ENCODE measurements at places on chromosomes 16 and 17.

DNA sequence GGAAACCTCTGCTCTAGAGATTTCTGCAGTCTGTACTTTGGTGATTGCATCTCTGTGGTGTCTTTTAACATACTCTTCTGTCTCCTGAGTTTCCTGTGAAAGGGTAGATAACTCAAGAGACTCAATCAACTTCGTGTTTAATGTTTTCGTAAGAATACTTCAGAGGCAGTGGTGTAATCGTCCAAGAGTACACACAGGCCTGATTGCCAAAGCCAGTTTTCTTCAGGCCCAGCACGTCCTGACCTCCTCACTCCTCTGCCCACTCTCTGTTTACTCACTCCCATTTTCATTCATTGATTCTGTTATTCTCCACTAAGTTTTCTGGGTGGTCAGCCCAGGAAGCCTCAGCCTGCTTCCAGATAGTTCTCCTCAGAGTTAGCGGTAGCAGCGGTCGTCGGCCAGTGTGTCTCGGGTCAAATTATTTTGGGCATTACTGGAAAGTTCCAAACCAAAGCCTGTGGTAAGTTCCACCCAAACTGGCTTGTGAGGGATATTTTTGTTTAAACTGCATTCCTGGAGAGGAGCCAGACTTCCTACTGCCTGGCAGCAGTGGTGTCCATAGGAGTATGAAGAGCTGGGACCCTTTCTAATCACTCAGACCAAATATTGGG lies 293.2 kb downstream of the WWOX start:
- no peak for DNase-seq

GRCh38 chr16:87575027-87575804 lies 27.1 kb upstream of the JPH3 start:
- no peak for DNase-seq

DNA sequence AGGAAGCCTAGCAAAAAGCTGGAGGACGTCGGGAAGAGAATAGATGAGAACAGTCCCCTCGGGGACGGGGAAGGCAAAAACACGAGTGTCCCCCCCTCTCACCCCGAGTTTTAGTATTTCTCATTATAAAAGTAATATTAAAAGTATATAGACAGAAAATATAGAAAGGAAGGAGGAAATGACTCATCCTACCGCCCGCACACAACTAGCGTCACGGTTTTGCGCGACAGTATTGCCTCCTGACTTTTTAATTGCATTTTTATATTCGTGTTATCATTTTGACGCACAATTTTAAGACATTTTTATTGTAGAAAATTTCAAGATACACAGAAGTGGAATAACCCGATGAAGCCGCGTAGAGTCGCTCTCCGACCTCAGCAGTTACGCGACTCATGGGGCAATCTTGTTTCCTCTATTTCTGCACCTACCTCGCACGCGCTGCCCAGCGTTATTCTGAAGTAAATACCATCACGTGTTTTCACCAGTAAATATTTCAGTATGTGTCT lies 652 bp upstream of the SLC25A19 start:
- DNase-seq = no peak

GRCh38 chr16:84252184-84252583 lies 12.4 kb upstream of the KCNG4 start:
- no peak for DNase-seq

DNA sequence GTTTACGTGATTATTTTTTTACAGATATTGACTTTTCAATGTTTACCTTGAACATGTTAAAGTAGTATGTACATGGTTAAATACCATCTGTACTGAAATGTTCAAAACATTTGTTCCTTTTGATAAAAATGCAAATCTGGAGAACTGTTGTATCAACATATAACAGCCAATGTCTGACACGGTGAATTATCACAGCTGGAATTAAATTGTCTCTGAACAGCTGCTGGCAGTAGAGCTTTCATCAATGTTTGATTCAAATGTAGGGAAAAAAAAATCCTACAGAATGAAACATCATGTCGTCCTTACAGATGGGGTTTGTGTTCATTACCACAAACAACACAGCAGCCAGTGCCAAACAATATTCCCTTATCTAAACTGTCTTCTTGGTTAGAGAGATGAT lies 79.9 kb downstream of the TOX3 start:
- no peak for DNase-seq

DNA sequence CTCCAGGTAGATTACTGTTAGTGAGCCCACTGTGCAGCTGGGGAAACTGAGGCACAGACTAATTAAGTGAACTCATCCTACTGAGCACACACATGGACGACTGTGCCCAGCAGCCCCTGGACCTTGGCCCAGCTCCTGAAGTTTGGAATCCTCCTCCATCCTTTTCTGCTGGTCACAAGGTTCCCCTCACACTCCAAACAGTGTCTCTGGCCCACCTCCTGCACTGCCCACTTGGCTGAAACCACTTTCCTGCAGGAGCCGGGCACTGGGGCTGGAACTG lies 3.6 kb downstream of the RHBDF2 start:
- no peak for DNase-seq

GRCh38 chr16:77212741-77213541 lies 13.7 kb downstream of the SYCE1L start:
- no peak for DNase-seq

DNA sequence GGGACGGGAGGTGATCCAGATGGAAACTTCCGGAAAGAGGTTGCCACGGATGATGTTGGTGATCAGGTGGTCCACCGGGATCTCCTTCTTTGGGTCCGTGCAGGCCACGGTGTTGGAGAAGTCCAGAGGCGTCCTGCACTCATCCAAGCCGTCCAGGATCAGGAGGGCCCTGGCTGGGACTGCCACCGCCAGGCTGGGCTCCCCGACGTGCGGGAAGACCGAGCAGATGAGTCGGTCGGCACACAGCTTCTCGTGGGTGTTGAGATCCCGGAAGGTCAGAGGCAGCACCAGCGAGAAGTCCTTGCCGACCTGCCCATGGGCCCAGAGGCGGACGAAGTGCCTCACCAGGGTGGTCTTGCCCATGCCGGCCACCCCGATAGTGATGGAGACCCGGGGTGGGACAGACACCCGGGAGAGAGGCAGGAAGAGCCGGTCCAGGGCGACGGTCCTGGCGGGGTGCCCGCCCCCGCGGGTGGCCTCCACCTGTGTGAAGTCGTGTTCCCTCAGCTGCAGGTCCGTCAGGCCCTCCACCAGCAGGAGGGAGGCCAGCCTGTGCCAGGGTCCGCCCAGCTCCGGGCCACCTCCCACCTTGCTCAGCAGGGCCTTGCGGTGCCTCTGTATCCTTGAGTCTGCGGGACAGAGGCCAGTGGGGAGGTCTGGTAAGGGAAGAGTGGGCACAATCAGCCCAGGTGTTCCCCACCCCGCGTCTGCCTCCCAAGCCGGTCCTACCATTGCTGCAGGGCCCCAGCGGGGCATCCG lies 12.9 kb downstream of the NLRC3 start:
- no peak for DNase-seq

GRCh38 chr17:16495980-16496819 lies 4.2 kb upstream of the LRRC75A start:
- no peak for DNase-seq

GRCh38 chr17:39794249-39794970 lies 56.7 kb downstream of the GRB7 start:
- DNase-seq = no peak

DNA sequence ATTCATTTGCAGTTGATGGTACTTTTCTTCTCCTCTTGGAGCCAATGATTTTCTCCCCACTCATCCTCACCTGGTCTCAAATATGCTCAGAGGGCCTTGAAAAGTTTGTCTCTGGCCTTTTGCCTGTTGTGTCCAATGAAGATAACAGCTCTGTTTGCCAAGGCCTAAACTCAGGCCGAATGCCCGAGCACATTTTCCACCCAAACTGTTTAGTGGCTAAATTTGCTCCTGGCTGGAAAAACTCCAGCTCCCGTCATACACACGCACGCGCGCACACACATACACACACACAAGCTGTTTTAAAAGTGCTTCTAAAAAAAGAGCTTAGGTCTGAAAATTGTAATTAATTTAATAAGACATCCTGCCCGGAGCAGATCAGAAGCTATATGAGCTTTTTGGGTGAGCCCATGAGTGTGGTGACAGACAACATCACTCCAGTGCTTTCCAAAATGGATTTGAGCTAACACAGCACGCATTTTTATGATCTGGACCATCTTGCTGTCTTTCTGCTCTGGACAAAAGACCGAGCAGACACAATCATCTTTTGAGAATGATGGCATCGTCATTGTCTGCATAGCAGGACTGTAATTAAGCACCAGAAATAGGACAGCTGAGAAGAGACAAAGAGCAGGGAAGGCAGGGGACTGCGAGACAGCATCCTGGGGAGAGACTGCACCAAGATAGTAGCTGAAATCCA lies 48.9 kb downstream of the IRX6 start:
- DNase-seq = no peak

DNA sequence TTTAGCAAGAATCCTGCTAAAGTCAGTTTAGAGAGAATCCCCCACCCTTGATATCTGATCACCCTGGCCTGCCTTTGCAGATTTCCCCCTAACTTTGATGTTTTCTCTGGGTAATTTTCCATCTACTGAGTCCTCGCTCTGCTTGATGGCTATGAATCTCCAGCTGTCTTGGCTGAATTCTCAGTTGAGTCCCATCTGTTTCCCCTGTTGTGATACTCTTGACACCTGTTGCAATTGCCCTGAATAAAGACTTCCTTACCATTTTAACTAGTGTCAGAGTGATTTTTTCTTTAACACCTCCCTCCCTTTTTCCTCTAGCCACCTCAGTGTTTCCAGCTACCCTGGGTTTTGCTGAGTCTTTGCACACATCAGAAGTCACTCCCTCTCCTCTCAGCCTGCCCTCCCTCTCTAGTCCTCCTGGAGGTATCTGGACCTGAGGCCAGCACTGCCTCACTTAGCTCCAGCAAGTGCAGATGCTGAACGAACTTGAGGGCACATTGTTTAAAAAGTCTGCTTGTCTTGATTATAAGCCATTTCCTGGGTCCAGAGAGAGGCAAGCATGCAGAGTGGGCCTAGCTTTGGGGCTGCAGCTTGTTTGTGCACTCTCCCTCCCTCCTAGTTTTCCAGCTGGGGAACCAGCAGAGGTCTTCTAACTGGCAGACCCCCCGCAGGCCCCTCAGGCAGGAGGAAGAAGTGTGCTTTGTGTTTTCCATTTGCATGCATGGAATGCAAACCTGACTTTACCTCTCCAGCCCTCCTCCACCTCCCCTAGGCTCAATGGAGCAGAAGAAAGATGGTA lies 33.2 kb downstream of the SPACA3 start:
- no peak for DNase-seq

DNA sequence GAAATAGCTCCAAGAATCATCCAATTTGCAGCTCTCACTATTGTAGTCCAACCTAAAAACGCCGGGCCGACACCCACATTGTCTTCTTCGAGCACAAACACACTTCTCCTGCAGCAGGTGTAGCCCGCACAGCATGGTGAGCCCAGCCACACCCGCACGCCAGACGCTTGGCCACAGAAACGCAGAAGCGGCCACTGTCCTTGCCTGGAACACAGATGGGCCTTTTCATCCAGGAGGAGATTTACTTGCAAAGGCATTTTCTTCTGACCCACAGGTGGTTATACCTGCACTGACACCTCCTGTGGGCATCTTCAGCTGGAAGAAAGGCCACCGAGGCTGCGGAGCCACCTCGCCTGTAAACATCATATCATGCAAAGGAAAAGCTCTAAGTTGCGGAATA lies 98.4 kb downstream of the ADCY9 start:
- DNase-seq = no peak

DNA sequence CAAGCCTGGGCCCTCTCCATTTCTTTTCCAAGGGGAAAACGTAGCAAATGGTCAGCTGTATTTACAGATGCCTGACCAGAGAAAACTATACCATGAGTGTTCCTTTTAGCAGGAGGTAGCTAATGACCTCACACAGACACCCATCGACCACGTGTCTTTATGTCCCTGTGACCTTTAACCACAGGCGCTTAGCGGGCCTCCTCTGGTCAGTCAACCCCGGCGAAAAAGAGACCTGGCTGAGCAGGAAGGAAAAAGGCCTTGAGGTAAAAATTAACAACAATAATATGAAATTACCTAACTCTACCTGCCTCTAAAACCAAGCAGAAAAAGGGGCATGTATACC lies 9.1 kb downstream of the NUDT16L1 start:
- DNase-seq = no peak

DNA sequence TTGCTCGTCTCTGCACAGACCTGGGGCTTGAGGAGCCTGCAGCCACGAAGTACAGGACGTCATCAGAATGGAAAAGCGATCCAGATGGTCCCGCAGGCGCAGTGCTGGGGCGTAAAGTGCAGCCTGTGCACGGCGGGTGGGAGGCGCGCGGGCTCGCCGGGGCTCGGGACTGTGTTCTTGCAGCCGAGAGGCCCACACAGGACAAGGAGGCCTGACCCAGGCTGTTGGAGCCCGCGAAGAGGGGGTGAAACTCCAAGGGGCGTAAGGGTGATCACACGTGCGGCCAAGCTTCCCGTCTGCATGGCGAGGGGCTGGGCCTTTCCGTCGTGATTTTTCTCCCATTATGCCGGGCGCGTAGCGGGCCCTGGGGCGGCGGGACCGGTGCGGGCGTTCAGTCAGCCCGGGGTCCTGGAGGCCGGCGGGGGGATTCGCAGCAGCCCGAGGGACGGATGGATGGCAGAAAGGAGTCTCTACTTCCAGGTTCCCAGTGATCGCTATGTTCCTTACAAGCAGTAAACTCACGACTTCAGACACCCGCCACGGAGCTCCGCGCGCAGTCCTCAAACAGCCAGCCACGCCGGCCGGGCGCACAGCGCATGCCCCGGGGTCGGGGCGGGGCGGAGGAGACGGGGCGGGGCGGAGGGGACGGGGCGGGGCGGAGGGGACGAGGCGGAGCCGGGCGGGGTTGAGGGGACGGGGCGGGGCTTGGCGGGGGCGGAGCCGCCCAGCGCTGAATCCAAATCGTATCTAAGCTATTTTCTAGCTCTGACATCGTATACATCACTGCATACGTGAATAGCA lies 141.0 kb upstream of the KCNJ18 start:
- DNase-seq = peak; percentile 74

GRCh38 chr17:29589524-29590410 lies at the start of gene GIT1:
Gene GIT1 (minus strand): TSS chr17:29589648. CDS start chr17:29589378, 270 bp downstream.
- peak; percentile 66 for DNase-seq

DNA sequence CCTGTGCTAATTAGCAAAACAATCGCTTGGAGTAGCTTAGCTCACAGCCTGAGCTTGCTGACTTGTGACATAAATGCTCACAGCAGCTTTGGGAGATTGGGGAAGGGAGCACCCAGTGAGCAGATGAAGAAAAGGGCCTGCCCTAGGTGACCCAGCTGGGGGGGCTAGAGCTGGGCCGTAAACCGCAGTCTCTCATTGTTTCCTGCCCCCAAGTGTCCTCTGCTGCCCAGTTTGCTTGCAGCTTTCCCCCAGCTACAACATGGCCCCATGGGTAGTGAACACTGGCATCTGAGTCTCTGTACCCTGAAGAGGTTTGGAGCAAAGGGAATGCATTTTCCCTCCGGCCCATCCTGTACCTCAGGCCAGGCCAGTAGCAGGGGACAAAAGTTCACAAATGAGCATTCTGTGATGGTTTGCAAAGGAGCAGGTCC lies 349.4 kb downstream of the SLC39A11 start:
- DNase-seq = no peak

GRCh38 chr16:88685156-88686061 lies 898 bp downstream of the SNAI3 start:
- no peak for DNase-seq

- DNase-seq = no peak
These were observed 37.5 kb downstream of the ARHGAP17 start for GRCh38 chr16:24977678-24978075.
